Trophoblast cell (in vitro differentiated cells and primary cell): ENCODE measurements at places on chromosomes 2 and 18.

GRCh38 chr2:65294701-65295100, 67.1 kb downstream of the ACTR2 start:
- no peaks in the 10 kb centered on the region for H3K27me3 ChIP-seq
- H3K27ac ChIP-seq, result no peak overlapping the region
- H3K4me3 ChIP-seq, result no peak overlapping the region
- H3K4me1 ChIP-seq, result no peaks in the 10 kb centered on the region
- no peaks in the 10 kb centered on the region for H3K36me3 ChIP-seq
- no peak for DNase-seq

DNA sequence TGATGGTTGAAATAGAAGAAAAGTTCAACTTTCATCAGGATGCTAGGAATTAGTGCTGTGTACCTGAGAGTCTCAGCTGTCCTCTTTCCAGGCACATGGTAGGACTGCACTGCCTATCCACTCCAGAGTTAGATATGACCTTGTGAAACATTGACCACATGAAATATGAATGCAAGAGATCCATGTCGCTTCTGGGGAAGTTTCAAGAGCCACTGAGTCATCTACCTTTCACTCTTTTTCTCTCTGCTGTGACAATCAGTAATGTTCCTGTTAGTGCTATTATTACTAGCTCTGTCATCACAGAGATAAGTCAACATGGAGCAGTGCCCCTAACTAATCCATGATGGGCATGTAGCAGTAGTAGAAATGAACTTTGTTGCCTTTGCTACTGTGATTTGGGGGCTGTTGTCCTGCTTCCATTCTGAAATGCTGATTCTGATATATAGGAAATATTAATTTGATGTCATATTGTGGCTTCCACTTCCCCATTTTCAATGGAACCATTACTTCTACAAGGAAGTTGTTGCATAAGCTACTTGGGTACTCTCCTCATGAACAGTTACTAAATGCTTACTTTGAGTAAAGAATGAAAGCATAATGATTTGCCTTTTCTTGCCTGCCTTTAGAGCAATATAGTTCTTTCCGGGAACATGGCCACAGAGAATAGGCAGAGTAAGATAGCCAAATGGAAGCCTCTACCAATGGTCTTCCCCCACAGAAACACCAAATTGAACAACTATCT, 192.8 kb upstream of the ZNF521 start:
- H3K27me3 ChIP-seq, result no peaks in the 10 kb centered on the region
- no peak overlapping the region for H3K4me3 ChIP-seq
- H3K4me1 ChIP-seq, result no peaks in the 10 kb centered on the region
- H3K27ac ChIP-seq, result no peak overlapping the region
- no peak for DNase-seq

DNA sequence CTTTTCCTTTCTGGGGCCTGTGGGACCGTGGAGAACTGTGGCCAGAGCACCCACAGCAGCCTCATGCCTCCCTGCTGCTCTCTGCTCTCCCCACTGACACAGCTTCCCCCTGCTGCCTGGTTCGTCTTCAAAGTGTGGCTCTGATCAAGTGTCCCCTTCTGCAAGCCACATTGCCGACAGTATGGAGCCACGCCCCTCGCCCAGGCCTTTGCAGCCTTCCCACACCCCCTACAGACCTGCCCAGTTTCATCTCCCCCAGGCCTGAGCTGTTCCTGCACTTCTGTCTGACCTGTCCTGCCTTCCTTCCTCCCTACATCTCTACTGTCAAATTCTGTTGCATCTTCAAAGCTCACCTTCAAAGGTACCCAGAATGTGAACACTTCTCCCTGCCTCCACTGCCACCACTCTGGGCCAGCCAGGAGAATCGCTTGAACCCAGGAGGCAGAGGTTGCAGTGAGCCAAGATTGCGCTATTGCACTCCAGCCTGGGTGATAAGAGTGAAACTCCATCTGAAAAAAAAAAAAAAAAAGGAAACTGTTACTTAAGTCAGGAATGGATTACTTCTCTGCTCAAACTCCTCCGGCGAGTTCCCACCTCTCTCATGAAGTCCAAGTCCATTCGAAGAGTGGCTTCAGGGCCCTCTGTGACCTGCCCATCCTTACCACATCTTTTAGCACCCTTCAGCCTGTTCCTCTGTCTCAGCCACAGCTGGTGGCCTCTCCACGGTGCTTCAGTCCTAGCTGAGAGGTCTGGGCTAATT, 29.0 kb upstream of the CATIP start:
- H3K27ac ChIP-seq, result no peak overlapping the region
- peaks cover 22% of the 10 kb centered on the region for H3K4me1 ChIP-seq
- no peaks in the 10 kb centered on the region for H3K27me3 ChIP-seq
- H3K36me3 ChIP-seq, result no peaks in the 10 kb centered on the region
- DNase-seq, result no peak

GRCh38 chr2:188534875-188535274, 243.2 kb downstream of the GULP1 start:
- no peaks in the 10 kb centered on the region for H3K27me3 ChIP-seq
- no peaks in the 10 kb centered on the region for H3K4me1 ChIP-seq
- no peak overlapping the region for H3K27ac ChIP-seq
- no peaks in the 10 kb centered on the region for H3K36me3 ChIP-seq
- no peak for DNase-seq

DNA sequence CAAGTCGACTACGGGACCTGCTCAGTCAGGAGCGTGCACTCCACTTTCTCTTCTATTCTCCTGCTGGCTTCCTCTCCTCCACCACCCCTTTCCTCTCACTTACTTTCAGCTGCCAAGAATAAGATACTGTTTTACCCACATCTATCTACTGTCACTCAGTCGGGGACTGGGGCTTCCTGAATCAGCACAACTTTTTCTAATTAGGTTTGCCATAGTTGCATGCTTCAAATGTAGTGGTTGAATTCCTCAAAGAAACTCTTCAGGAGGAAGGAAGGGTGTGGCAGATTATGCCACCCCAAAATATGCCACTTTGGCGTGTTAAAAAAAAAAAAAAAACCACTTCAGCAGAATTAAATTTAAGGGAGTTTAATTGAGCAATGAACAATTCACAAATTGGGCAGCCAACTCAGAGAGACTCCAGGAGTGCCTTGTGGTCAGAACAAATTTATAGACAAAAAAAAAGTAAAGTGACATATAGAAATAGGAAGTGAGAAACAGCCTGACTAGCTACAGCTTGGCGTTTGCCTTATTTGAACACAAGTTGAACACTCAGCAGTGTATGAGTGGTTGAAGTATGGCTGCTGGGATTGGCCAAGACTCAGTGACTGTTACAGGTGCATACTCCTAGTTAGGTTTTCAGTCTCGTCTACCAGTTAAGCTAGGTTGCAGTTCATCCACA, 32.5 kb upstream of the RMDN2 start:
- no peaks in the 10 kb centered on the region for H3K4me1 ChIP-seq
- H3K27me3 ChIP-seq, result no peaks in the 10 kb centered on the region
- DNase-seq, result no peak
- no peak overlapping the region for H3K27ac ChIP-seq
- H3K36me3 ChIP-seq, result no peaks in the 10 kb centered on the region

- H3K4me3 ChIP-seq, result no peak overlapping the region
- no peak overlapping the region for H3K27ac ChIP-seq
- no peaks in the 10 kb centered on the region for H3K4me1 ChIP-seq
- no peaks in the 10 kb centered on the region for H3K27me3 ChIP-seq
- H3K36me3 ChIP-seq, result no peaks in the 10 kb centered on the region
These were observed 109.0 kb downstream of the ACAA2 start for GRCh38 chr18:49704334-49704733.

DNA sequence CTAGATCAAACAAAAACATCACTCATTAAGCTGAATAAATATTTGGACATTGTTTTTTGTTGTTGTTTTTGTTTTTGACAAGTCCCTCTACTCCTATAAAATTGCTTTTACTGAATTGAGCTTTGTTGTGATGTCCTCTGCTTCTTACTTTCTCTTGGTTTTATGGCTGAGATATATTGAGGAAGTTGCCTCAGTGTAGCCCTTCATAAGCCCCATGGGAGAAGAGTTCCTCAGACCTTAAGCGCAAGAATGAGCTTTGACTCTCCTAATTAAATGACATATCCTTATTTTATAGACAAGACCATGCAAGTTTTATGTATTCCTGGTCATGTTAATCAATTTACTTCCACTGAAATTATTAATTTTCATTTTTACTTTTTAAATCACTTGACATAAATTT, 54.9 kb downstream of the CERKL start:
- no peak for DNase-seq
- no peaks in the 10 kb centered on the region for H3K27me3 ChIP-seq
- no peak overlapping the region for H3K4me3 ChIP-seq
- no peaks in the 10 kb centered on the region for H3K4me1 ChIP-seq

DNA sequence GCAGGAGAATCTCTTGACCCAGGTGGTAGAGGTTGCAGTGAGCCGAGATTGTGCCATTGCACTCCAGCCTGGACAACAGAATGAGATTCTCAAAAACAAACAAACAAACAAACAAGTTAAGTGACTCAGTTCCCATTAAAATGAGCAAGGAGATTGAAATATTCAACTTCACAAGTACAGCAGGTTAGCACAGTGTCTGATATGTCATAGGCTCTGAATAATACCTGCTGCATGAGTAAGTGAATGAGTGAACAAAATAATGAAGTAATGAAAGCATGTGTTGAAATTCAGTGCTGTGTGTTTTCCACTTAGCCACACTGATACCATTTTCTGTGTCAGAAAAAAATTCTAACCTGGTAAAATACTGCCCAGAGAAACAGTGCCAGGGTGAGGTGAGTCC, 41.9 kb upstream of the SETBP1 start:
- no peak overlapping the region for H3K27ac ChIP-seq
- H3K36me3 ChIP-seq, result no peaks in the 10 kb centered on the region
- H3K27me3 ChIP-seq, result no peaks in the 10 kb centered on the region
- H3K4me3 ChIP-seq, result no peak overlapping the region
- peaks cover 5% of the 10 kb centered on the region for H3K4me1 ChIP-seq

DNA sequence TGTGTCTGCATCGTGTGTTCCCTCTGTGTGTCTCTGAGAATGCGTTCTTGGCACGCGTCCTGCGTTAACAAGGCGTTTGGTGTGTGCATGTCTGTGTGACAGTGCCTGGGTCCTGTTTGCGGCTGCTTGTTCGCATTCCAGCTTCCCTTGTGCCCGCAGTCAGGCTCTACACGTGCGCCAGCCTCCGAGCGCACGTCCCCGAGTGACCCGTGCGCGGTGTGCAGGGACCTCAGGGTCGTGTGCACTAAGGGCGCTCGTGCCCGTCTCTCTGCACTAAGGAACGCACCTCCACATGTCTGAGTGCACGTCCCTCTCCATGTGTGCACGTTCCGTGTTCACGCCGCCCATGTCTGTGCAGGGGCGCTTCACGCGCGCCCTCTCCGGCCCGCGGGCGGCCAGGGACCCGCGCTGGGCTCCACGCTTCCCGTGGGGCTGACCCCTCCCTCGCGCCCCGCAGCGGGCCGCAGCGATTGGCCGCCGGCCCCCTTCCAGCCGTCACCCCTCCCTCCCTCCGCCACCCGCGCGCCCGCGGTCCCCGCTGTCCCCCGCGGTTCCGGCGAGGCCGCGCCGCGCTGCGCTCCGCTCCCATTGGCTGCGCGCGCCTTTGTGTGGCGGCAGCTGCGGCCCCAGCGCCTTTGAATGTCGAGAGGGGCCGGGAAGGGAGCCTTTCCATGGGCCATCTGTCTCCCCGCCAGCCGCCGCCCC, 229.4 kb downstream of the HAUS1 start:
- peak overlapping the region; percentile 65 for H3K4me3 ChIP-seq
- no peaks in the 10 kb centered on the region for H3K36me3 ChIP-seq
- H3K27ac ChIP-seq, result no peak overlapping the region

DNA sequence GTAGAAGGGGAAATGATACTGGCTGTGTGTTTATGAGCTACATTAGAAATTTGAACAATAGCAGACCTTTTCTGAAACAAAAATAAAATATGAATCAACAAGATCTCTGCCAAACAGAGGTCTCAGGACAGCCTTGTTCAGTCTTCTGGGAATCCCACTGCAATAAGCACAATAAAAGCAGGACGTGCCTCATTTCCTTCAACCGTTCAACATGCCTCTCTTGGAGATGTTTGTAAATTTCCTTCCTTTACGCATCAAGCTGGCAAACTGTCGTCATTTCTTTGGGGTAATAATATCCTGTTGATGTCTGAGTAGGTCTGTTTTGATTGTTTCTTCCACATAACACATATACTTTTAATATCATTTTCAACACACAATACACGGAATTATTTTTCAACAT, 77.2 kb downstream of the TCF4 start:
- H3K36me3 ChIP-seq, result peaks cover 2% of the 10 kb centered on the region
- no peak overlapping the region for H3K27ac ChIP-seq
- no peaks in the 10 kb centered on the region for H3K27me3 ChIP-seq
- DNase-seq, result peak; percentile 18

- no peaks in the 10 kb centered on the region for H3K36me3 ChIP-seq
- DNase-seq, result peak; percentile 29
- no peak overlapping the region for H3K27ac ChIP-seq
These were observed 73.7 kb upstream of the DNAJC10 start for GRCh38 chr2:182642328-182642727.

DNA sequence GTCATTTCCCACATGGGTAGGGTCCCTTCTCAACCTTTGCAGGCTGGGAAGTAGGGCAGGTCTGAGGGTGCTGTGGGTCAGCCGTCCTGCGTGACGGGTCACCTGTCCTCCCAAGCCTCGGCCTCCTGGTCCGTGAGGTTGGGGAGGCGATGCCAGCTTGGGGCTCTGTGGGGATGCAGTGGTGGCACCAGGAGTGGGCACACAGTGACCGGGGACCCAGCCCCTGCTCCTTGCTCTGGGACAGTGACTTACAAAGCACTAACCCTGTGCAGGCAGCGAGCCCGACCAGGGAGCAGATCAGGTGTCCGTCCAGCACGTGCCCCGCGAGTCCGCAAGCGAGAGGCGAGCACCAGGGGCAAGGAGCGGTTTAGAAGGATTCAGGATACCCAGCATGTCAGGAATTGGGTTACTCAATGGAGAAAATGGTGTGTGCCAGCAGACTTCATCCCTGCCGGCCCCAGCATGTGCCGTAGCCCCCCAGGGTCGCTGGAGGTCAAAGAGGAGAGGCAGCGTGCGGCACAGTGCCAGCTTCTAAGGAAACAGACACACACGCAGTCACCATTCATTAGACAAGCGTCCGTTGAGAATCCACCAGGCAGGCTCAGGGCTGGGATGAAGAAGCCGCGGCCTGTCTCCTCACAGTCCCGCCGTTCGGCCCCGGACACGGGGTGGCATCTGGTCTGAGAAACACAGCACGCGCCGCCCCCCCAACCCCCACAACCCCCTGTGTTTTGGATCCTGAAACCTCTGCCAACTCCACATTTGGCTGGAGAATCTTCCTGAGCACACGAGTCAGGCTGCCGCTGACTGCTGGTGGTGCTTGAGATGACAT, 11.7 kb downstream of the COLEC11 start:
- H3K4me3 ChIP-seq, result no peak overlapping the region
- H3K36me3 ChIP-seq, result no peaks in the 10 kb centered on the region
- H3K27me3 ChIP-seq, result no peaks in the 10 kb centered on the region
- no peak overlapping the region for H3K27ac ChIP-seq

- H3K4me1 ChIP-seq, result no peaks in the 10 kb centered on the region
- H3K36me3 ChIP-seq, result peaks cover 3% of the 10 kb centered on the region
- H3K27me3 ChIP-seq, result no peaks in the 10 kb centered on the region
These were observed 131.3 kb downstream of the PRPF40A start for GRCh38 chr2:152585830-152586484.

- peak overlapping the region; percentile 73 for H3K4me3 ChIP-seq
- peaks cover 50% of the 10 kb centered on the region for H3K4me1 ChIP-seq
- DNase-seq, result peak; percentile 71
- H3K27ac ChIP-seq, result peak overlapping the region; percentile 97
- no peaks in the 10 kb centered on the region for H3K36me3 ChIP-seq
- H3K27me3 ChIP-seq, result no peaks in the 10 kb centered on the region
These were observed 22.5 kb downstream of the TEX44 start for GRCh38 chr2:231615058-231615671.
